ENCODE measurements at places on chromosomes 6 and 20.

GRCh38 chr6:97160280-97160679 lies 122.7 kb downstream of the MMS22L start:
- DNase-seq = no peak

GRCh38 chr6:45436544-45437438 lies 59.1 kb upstream of the SUPT3H start:
- DNase-seq = no peak

- no peak for DNase-seq
These were observed 493.1 kb upstream of the FLRT3 start for GRCh38 chr20:14830466-14830865.

- no peak for DNase-seq
These were observed 23.7 kb upstream of the FBXO30 start for GRCh38 chr6:145838305-145838704.

DNA sequence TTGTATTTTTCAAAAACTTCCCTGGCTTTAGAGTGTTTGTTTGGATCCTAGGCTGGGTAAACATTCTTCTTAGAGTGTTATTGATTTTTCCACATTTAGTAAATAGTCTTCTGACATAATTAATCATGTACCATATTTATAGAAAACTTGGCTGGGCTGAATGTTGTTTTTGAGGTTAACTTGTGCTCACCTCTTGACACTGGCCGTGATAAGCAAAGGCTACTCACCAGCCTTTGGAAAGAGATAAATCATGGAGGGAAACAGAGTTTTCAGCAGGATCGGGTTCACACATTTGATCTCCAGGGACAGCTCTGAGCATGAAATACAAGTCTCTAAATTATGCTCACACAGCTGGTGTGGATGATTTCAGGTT lies 6.2 kb upstream of the CD93 start:
- no peak for DNase-seq

DNA sequence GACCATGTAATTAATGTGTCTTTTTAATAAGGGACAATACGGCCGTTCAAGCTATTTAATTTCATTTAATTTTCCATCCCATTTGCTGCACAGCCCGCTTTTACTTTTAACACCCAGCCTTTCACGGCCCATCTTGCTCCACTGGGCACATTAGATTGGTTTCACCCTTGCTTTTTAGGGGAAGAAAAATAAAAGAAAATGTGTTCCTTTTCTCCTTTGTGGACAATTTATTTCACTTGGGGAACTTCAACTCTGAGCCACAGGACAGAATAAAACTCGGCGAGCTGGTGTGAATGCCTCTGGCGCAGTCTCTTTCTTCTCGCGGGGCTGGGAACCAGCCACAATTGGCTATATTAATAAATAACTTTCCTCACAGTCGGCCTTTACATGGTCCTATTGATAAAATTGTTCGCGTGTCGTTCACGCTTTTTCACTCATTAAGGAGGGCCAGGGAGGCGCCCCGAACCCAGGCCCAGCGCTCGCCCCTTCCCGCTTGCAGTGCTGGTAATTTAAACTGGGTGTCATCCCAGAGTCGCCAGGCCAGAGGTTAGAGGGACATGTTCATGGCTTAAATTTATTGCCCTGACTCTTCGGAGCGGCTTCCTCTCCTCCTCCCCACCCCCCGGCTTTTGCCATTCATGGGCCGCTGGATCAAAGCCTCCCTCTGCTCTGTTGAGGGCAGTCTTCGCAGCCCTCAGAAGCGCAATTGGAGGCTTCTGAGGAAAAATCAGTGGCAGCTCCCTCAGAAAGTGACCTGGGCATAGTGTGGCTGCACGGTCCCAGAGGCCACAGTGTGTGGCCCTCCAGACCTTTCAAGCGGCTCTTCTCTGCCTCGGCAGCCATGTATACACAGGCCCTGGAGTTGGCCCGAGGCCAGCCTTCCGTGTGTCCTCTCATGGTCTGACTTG lies 2.2 kb upstream of the PRDM13 start:
- DNase-seq = no peak

- DNase-seq = no peak
These were observed 57.8 kb downstream of the ATP9A start for GRCh38 chr20:51710361-51710894.

GRCh38 chr6:158977382-158977781 lies 22.6 kb downstream of the RSPH3 start:
- DNase-seq = no peak

DNA sequence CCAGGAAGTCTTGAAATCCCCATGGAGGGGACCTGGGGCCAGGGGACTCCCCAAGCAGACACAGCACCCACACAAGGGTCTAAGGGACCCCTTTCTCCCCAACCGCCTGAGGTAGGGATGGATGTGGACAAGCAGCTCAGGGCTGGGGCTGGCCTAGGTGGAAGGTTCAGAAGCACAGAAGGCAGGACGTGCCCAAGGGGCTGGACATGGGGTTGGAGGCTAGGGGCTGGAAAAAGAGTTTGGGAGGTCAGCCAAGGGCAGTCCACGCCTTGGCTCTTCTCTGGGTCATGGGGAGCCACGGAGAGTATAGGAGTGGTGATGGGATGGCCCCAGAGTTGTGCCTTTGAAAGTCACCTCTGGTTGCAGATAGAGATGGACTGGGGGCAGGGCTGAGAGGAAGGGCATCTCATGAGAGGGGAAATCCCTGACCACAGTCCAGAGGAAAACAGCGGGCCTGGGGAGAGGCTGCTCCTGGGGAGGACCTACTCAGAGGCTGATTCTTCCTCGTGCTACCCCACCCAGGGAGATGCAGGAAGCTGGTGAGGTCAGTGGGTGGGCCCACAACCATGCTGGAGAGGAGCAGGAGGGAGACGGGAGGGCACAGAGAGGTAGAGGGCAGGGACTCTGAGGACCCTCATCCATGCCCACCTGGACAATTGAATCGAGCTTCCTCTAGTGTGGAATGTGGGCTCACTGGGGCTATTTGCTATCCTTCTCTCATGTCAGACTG lies 2.5 kb upstream of the HSPA12B start:
- DNase-seq = no peak

- peak; percentile 10 for DNase-seq
These were observed 45.6 kb upstream of the ANKEF1 start for GRCh38 chr20:9989066-9989724.

GRCh38 chr6:24330137-24330732 lies 27.6 kb downstream of the DCDC2 start:
- DNase-seq = no peak

- DNase-seq = no peak
These were observed 23.8 kb upstream of the FAM50B start for GRCh38 chr6:3825331-3825831.

DNA sequence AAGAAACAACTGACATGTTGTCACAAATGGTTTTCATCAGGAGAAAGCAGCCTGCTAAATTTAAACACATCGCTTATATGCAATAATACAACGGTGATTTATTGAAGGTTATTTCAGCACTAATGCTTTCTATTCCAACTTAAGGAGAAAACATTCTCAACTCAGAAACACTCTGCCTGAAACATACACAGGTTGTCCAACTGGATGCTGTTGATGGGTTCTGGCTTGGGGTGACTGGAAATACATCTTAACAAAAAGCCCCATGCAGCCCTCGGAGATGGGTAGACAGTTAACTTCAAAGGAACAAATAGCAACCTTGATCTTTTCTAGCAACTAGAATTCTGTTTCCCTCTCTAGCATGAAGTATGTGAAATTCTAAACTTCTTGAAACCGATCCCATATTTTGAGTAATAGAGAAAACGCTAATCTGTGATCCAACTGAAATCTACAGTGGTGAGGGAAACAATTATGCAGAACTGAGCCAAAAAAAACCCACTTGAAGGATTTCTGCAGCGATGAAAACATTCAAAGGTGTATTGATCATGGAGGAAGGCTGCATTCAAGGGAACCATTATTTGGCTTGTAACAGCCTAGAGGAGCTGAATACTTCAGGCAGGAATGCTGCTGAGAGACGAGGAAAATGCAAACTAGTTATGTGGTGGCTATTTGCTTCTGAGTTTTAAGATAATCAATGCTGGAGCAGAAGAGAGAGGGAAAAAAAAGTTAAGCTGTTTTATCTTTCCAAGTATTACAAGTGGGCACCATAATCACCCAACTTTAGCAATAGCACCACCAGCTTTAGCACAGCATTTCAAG lies 6.9 kb downstream of the ZMYND8 start:
- no peak for DNase-seq

GRCh38 chr6:31945507-31946369 lies at the start of gene CFB:
CFB (plus strand) TSS chr6:31946095; CDS start chr6:31946222, 127 bp downstream.
- peak; percentile 84 for DNase-seq

DNA sequence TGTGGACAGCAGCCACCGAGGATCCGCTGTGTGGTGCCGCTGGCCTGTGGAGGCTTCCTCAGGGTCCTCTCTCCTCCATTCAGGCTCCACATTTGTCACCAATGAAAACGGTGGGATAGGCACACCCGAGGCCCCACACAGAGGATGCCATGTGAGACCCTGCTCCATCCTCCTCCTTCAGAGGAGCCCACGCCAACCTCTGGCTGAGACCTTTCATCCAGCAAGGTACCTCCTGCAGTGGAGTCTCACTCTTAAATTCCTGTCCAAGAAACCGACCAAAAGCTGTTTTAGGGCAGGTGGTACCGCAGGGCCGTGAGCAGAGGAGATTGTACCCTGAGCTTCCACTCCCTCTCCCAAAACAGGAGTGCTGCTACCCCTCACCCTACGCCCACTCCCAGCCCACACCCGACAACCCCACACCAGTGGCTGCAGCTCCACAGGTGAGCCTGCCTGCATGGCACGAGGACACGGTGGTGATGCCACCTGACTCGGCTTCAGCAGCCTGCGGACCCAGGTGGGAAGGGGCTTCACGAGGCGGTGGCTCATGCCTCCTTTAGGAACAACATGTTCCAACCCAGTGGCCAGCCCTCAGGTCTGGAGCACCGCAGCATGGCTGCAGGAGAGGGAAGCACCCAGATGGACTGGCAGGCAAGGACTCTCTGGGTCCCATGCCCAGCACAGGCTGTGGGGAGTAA lies 237.6 kb upstream of the AFDN start:
- no peak for DNase-seq

- no peak for DNase-seq
These were observed 39.6 kb upstream of the MROH8 start for GRCh38 chr20:37218976-37219375.

DNA sequence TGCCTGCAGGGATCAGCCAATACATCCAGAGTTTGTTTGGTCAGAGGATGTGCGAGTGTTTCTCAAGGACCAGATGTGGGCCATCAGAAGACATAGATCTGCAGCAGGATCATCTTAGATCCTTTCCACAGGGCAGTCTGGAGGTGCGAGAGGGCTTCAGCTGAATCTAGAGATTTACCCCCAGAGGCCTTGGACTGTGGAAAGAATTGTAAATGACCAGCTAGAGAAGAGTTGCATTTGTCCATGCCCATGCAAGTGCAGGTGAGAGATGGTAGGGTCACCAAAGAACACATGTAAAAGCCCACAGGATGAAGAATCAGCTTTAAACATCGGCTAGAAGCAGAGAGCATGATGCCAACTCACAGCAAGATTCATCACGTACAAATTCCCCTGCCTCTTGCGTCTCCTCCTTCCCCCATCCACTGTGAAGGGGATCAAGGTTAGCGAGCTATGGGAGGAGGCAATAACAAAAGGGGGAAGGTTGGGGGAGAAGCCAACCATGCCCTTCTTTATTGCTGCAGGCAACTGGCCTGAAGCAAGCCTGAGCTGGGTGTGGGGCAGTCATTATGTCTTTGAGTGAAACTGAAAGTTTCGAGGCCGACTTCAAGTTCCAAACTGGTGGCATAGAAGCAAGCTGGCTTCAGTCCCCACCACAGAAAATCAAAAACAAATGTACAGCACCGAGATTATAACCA lies 83.5 kb downstream of the SCML4 start:
- DNase-seq = no peak

GRCh38 chr20:24531631-24532419 lies 62.4 kb downstream of the SYNDIG1 start:
- no peak for DNase-seq

GRCh38 chr20:57048027-57048869 lies 218.2 kb downstream of the BMP7 start:
- no peak for DNase-seq

DNA sequence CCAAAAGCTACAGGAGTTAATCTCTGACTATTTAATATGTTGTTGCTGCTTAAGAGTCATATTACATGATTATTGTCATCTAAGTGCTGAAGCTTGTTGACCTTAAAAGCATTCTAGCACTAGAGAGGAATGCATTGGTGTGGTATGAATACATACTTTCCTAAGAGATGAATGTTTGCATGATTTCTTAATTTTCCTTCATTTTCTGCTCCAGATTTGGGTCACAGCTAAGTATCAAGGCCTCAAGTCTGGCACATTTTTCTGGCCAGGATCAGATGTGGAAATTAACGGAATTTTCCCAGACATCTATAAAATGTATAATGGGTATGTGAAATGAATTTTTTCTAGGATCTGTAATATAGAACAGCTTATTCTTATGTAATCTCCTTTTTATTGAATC lies 53.6 kb downstream of the ENPP1 start:
- no peak for DNase-seq
